Jurkat, Clone E6-1 (cell line): ENCODE measurements at places on chromosomes 12 and 14.

- no peak for DNase-seq
Observed at GRCh38 chr14:96091941-96092411, 52.8 kb downstream of the C14orf132 start.

- DNase-seq = no peak
Observed at GRCh38 chr12:104462931-104463339, 6.2 kb downstream of the CHST11 start.

- DNase-seq = no peak
Observed at GRCh38 chr12:99170037-99170436, 477.5 kb upstream of the GARIN6 start.

- DNase-seq = no peak
Observed at GRCh38 chr14:95524706-95525512, 8.5 kb upstream of the SYNE3 start.

- no peak for DNase-seq
Observed at GRCh38 chr12:130752692-130753230, 36.7 kb upstream of the RIMBP2 start.

DNA sequence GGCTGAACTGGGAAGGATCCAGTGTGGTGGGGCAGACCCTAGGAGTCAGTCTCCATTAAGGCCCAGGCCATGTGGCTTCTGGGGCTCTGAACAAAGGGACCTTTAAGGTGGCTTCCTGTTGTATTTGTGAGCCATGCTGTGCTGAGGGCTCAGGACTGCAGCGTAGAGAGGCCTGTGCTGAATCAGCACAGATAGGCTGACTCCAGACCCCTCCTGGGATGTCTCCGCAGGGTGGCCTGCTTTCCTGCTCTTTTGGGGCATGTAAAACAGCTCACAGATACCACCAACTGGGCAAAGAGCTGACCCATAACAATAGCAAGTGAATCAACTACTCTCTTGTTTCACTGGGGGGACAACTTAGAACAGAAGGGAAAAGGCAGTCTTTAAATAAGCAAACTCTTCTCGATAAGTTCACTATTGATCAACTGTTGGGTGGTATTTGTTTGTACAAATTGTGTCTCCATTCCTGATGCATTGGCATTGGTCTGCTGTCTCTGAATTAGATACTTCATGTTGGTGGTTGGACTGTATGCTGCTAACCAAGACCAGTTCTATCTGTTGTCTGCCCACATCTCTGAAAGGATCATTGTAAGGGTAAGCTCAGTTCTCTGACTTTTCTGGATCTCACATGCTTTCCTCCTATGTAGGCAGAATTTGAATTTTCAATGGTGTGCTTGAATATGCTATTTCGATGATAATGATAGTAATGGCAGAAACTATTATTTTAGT, 71.8 kb downstream of the MYRFL start:
- no peak for DNase-seq

DNA sequence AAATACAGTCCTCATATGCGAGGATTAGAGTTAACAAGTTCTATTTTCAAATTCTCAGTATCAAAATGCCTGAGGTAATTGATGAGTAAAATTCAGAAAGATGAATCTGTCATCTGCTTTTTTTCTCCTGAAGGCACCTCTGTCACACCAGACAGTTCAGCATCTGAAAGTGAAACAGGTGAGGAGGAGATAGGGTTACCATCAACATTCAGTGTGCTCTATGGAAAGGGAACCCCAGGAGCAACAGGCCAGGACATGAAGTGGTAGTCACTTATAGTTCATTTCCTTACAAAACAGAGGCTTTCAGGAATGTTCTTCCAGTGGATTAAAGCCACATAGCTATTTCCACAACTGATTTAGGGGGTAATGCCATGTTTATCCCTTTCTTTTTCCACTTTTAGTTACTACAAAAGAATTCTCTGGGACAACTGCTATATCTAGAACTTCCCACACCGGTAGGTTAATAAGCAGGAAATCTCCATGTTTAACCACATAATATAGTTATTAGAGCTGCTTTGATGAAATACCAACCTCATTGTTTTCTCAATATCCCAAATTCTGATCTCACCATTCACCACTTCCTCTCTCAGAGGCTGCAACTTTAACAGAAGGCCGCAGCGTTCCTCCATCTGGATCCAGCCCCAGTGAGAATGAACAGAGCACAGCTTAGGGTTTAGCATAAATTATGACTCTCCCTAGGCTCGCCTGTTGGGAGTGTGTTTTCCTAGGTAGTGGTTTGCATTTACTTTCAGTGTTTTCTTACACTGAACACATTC, 177.0 kb upstream of the CNTN1 start:
- DNase-seq = peak; percentile 25

- no peak for DNase-seq
Observed at GRCh38 chr14:68770553-68771286, 22.1 kb downstream of the ZFP36L1 start.

- DNase-seq = no peak
Observed at GRCh38 chr12:103908246-103908541, 22.0 kb upstream of the HSP90B1 start.

DNA sequence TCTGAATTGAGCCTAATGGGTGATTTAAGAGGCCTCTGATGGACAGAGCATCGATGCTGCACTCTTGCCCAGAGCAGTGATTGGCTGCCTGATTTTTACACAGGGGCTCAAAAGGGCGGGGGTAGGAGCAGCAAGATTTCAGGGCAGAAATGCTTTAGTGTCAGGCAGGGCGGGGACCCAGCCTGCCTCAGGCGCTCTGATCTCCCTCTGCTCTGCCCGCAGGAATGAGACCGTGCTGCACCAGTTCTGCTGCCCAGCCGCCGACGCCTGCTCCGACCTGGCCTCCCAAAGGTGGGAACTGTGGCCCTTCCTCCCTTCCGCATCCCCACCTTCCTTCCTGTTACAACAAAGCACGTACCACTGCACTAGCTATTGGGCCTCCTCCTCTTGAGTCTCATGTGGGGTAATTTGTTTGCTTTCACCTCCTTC, 32.4 kb downstream of the IQSEC3 start:
- DNase-seq = no peak

DNA sequence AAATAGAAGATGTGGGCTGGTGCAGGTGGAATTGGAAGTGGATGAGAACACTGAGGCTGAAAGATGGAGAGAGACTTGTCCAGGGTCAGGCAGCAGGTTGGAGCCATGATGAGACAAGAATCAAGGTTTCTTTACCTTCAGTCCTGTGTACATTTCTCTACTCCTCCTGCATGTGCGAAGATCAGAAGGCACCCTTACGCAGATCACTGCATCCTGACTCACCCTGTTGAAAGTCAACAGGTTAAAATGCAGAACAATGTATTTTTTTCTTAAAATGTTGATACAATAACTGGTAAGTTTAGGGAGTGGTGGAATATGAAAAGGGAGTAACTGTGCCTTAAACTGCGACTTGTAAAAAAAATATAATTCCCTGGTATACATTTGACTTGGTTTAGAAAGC, 47.8 kb downstream of the TESPA1 start:
- DNase-seq = no peak

DNA sequence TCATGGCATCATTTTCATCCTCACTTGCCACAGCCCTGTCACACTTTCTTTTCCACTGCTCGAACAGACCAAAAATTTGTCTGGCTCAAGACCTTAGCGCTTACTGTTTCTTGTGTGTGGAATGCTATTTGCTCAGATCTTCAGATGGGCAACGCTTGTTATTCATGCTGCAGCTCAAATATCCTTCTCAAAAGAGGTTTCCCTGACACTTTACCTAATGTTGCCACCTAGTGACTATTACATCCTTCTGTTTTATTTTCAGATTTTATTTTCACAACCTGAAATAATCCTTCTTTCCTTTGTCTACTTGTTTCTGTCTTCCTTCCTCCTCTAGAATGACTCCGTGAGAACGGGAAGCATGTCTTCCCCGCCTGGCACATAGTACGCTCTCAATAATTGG, 5.6 kb downstream of the FBXO33 start:
- peak; percentile 50 for DNase-seq

DNA sequence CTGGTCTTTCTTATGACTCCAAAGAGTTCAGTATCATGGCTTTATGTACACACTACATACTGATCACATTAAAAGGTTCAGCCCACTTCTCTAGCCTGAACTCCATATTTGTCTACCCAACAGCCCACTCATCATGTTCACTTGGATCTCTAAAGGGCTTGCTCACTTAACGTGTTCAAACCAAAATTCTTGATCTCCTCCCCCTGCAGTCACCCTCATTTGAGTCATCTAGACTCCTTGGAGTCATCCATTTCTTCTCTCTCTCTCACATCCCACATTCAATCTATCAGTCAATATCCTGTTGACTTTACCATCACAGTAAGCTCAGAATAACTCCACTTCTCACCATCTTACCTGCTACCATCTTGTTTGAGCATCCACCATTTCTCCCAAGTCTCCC, 148.4 kb upstream of the ARID2 start:
- no peak for DNase-seq

DNA sequence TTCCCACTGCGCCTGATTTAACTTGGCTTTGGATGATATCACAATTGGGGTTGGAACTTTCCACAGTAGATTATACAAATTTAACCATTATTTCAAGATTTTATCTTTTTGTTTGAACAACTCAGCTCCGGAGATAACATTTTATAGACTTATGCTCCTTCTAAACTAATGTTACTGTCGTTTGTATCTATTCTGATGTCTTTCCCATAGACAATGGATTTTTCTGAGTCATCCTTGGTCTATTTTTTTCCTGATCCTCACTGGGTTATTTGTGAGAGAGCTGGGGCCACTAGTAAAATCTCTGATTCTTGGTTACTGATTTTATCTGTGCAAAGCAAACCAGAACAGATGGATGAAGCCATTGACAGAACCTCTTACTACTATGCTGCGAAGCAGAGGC, 175.1 kb downstream of the SLC38A4 start:
- DNase-seq = no peak

DNA sequence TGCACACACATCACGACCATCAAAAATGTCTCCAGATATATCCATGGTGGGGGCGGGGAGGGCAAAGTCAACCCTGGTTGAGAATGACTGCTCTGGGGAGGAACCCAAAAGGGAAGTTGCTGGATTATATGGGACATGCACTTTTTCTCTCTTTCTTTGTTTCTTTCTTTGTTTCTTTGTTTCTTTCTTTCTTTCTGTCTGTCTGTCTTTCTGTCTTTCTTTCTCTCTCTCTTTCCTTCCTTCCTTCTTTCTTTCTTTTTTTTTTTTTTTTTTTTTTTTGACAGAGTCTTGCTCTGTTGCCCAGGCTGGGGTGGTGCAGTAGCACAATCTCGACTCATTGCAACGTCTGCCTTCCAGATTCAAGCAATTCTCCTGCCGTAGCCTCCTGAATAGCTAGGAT, 71.5 kb downstream of the TBX5 start:
- DNase-seq = no peak

GRCh38 chr12:131934535-131934934, 5.5 kb downstream of the PUS1 start:
- DNase-seq = no peak

GRCh38 chr12:109554761-109555160, 18.5 kb downstream of the MMAB start:
- no peak for DNase-seq

- no peak for DNase-seq
Observed at GRCh38 chr14:34623506-34623905, 6.4 kb downstream of the SNX6 start.
